ENCODE measurements at places on chromosomes 13 and 19.

DNA sequence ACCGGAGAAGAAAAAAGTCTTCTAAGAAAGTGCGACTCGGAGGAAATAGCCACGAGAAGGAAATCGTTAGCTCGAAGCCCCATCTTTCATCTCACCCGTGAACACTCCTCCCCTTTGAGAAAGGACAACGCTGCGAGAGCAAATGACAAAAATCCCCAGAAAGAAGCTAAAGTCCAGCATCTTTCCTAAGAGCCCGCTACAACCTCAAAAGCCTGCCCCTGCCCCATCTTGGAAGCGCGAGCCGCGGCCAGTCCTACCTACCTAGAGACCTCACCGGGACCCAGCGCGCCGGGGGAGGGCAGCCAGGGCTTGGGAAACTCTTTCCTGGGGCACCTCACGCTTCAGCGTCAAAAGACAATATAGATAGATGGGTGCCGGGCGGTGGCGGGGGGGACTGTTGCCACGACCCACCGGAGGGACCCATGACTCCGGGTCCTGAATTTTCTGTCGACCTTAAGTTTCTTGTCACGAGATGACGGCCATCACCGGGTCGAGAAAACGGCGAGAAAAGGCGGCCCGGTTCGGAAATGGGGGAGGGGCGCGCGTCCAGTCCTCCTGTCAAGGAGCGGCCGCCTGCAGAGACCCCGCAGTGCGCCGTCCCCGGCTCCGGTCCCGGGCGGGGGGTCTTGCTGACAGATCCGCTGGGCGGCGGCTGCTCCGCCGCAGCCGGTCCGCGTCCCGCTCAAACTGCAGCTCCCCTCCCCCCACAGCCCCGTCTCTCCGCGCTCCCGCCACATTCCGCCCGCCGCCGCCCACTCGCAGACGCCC, 65.9 kb downstream of the KCNRG start:
- DNase-seq = peak; percentile 29

GRCh38 chr13:45242070-45242469, 41.2 kb upstream of the KCTD4 start:
- peak; percentile 17 for DNase-seq

GRCh38 chr13:20160306-20161274, at the start of gene GJA3:
Gene GJA3 (minus strand): TSS chr13:20161052. CDS start chr13:20143288, 17,764 bp downstream.
- peak; percentile 6 for DNase-seq

DNA sequence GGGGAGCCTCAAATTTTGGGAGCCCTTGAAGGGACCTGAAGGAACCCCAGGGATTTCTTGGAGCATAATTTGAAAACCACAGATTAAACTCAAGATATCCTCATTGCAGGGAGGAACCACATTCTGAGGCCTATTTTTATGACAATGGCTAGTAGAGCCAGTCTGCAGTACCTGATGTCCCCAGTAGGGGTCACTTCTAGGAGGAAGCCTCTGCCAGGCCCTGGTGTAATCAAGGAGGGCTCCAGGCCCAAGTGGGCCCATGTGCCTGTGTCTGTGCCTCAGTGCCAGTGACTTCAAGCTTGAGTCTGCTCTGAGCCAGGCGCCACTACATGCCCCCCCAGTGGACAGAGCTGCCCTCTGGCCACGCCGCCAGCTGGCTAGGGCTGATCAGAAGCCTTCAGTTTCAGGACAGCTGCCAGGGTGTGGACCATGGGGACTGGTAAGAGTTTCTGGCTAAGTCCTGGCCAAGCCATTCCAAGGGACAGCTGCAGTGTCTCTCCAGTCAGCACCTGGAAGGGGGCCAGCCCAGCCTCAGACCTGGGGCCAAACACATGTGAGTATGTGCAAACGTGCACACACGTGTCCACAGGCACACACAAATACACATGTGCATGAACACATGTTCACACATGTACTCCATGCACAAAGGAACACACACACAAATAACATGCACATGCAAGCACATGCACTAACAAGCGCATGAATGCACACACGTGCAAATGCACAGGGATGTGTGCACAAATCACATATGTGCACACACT, 20.5 kb upstream of the SLC7A10 start:
- no peak for DNase-seq

- DNase-seq = no peak
These were observed 72.9 kb downstream of the SPATA13 start for GRCh38 chr13:24233351-24233901.

DNA sequence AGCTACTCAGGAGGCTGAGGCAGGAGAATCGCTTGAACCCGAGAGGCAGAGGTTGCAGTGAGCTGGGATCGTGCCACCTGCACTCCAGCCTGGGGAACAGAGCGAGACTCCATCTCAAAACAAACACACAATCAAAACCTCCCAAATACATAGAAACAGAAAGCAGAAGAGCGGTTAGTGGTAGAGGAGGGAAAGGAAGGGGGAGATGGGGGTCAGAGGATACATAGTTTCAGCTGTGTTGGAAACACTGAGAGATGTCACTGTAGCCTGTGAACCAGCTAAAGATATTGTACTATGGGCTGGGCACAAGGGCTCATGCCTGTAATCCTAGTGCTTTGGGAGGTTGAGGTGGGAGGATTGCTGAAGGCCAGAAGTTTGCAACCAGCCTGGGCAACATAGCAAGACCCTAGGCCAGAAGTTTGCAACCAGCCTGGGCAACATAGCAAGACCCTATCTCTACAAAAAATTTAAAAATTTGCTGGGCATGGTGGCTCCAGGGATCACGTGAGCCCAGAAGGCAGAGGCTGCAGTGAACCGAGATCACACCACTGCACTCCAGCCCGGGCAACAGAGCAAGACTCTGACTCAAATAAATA, 49.9 kb downstream of the GNG7 start:
- no peak for DNase-seq

- DNase-seq = no peak
These were observed 110.7 kb upstream of the UQCRFS1 start for GRCh38 chr19:29323440-29324290.

- DNase-seq = peak; percentile 36
These were observed 14.1 kb upstream of the CCNA1 start for GRCh38 chr13:36418022-36418805.

DNA sequence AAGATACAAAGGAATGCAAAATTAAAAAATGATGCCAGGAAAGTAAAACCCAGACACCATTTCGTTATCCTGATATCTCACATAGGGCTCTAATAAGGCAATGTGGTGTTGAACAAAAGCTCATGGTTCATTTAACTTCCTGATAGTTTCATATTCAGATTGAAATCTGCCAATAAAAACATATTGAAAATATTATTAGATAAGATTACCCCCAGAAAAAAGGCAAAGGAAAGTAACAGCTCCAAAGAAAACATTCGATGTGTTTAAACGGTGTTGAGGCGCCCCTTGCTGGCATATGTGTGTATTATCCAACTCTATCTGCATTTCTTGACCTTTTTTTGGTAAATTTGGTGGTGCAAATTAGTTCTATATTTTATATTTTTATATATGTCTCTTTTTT, 75.9 kb downstream of the ESD start:
- DNase-seq = no peak

DNA sequence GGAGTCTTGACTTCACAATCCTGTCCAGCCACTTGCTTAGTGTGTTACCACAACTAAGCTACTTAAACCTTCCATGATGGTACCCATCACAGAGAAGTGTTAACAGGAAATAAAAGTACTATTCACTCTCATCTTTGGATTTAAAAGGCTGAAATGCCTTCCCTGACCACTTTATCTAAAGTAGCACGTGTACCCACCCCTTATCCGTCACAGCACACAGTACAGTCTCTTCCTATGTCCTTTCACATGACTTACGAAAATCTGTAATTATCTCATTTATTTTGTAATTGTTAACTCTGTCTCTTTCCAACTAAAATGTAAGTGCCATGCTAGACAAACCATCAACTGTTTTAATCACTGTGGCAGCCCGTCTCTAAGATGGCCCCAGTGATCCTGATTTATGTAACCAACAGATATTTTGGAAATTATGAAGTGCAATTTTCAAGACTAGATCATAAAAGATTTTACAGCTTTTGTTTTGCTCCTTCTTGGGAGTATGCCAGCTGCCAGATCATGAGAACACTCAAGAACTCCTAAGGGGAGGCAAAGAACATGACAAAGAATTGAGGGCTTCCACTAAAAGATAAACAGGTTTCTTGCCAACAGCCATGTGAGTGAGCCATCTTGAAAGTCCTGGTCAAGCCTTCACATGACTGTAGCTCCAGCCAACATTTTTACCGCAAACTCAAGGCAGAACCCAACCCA, 44.9 kb downstream of the DIAPH3 start:
- no peak for DNase-seq

GRCh38 chr19:39060171-39060570, 24.0 kb upstream of the ACP7 start:
- DNase-seq = no peak

DNA sequence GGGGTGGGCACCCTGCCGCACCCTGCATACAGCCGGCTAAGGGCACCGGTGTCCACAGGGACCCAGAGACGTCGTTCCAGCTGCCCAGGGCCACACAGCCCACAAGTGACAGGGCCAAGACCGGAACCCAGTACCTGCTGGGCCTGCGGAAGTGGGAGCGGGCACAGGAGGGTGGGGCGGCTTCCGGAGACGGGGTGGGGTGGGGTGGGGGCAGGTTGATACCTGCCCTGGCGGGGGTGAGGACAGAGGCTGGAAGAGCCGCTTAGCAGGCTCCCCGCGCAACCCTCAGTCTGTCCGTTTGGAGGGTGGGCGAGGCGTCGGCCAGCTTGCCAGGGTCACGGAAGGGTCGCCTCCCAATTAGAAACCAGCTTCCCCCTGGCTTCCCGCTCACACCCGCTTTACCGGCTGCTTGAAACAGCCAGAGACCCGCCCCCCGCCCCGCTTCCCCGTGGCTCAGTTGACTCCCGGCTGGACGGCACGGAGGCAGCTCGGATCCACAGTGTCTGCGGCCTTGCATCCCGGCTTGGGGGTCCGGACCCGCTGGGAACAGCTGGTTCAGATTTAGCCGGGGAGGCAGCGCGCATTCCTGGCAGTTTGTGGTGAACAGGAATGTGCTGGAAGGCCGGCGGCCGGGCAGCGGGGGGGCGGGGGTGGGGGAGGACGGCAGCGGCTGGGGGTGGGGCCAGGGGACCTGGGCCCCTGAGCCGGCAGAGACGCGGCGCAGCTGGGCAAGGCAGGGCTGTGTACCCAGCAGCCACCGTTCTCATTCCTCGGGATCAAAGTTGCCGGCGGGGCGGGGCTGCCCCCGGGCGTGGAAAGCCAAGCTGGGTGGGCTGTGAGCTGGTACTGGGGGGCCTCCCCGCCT, 1.9 kb downstream of the CNN2 start:
- no peak for DNase-seq

GRCh38 chr13:40968416-40969000, 50.6 kb downstream of the ELF1 start:
- DNase-seq = no peak

- DNase-seq = no peak
These were observed 642 bp downstream of the ZNF571 start for GRCh38 chr19:37593996-37594303.

- no peak for DNase-seq
These were observed at the start of gene LEUTX for GRCh38 chr19:39778763-39779162. Gene LEUTX (plus strand): TSS chr19:39778854. CDS start chr19:39778921, 67 bp downstream.

- no peak for DNase-seq
These were observed 2.1 kb downstream of the CILP2 start for GRCh38 chr19:19540064-19540714.

GRCh38 chr19:18501832-18502231, 20.0 kb downstream of the ELL start:
- DNase-seq = no peak

DNA sequence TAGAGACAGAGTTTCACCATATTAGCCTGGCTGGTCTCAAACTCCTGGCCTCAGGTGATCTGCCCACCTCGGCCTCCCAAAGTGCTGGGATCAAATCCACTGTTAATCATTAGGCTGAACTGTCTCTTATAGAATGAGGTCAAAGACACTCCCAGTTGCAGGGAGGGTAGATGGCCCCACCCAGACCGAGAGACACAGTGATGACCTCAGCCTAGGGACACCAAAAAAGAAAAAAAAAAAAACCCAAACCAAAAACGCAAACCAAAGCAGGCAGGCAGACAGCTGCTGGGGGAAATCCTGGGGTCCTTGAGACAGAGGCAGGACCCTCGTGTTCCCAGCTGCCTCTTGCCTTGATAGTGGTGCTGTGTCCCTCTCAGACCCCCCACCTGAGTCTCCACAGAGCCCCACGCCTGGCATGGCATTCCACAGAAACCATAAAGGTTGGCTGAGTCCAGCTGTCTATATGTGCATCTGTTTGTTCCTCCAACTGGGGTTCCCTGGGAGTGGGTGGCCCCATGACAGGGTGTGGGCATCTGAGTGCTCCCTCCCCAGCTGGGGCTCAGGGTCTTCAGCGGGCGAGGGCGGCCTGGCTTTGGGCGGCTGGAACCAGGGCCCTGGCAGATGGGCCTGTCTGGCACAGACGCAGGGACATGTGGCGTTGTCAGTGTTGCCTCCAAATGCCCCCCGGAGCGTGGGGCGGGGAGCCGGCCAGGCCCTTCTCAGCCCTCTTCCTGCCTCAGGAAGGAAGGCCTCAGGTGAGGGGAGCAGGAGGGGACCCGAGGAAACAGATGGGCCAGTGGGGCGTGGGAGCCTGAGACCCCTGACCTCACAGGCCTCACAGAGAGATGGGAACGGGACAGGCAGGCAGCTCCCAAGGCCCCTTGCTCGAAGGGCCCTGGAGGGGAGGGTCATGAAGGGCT, 5.2 kb downstream of the DAND5 start:
- no peak for DNase-seq

DNA sequence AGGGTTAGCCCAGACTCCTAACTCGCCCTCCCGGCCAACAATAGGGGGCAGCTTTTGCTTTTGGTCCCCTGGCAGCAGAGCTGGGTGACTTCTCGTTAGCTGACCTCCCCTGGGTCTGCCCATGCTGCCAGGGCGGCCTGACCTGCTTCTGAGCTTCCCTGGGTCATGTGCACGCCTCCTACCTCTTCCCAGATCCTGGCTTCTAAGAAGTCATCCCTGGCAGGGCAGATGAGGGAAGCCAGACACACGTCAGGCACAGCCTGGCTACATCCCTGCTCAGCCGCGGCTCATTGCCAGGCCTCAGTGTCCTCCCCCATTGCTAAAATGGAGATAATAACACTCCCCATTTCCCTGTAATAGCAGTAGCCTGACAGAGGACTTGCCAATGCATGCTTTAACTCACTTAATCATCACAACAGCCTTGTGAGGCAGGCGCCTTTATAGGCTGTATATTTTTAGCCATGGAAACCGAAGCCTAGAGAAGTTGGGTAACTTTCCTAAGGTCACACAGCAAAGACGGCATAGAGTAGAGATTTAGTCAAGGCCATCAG, 2.1 kb downstream of the KCNK6 start:
- DNase-seq = no peak

DNA sequence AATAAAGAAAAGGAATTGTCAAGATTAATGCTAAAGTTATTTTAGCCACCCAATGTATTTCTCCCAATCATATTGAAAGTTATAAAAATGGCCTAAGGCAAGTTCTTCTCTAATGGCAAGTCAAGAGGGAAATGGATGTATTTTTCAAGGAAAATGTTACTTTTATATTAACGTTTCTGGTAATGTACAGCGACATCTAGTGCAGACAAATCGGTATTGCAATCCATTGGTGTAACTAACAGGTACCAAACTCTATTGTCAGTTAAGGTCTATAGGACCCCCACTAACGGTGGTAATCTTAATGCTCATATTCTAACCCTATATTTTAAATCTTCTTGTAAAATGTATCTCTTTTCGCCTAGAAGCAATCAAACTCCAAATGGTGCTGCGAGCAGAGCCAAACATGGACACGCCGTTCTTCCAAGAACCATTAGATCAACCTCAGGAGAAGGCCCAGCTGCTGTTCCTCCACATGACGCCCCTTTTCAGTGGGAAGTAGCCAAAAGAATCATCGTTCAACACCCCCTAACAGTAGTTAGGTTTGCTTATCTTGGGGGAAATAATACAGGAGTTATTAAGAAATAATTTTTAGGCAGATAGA, 98.5 kb upstream of the PABPC3 start:
- no peak for DNase-seq

GRCh38 chr19:35767288-35768081, 7.9 kb upstream of the ARHGAP33 start:
- no peak for DNase-seq
